ENCODE measurements at places on chromosomes 4 and X.
A peak's percentile ranks its signal among the peaks of the same experiment; 100 is the strongest.

GRCh38 chr4:180798036-180798577, 1445.1 kb upstream of the TENM3 start:
- no peaks in the 10 kb centered on the region for H3K27me3 ChIP-seq
- H3K4me3 ChIP-seq = no peak overlapping the region

GRCh38 chr4:166391501-166391900, 518.5 kb downstream of the TLL1 start:
- no peaks in the 10 kb centered on the region for H3K36me3 ChIP-seq
- DNase-seq = no peak
- no peak overlapping the region for H3K27ac ChIP-seq
- H3K4me3 ChIP-seq = no peak overlapping the region
- H3K4me1 ChIP-seq = no peaks in the 10 kb centered on the region

DNA sequence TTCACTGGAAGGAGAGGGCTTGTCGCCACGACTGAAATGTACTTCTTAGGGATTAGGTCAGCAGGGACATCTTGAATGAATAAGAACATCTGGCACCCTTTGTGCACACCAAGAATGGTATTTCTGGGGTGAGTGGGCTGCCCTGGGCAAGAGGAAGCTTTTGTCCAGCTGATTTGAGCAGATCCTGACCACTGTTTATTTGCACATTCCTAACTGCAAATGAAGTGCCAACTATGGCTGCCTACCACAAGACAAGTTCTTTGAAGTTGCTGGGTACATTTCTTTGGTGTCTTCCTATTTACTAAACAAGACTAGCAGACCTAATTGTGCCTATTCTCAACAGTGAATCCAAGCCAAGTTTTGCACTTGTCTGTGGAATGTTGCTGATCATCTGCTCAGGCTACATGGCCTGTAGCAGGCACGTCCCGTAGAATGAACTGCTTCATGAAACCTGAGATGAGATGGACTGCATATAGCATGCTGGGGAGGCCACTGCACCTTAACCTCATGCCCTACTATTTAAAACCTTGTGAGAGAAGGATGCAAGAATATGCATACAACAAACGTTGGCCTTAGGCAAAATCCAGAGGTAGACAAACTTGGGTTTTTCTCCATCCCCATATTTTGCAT, 45.0 kb downstream of the PIR start:
- no peaks in the 10 kb centered on the region for H3K36me3 ChIP-seq
- H3K27me3 ChIP-seq = no peaks in the 10 kb centered on the region
- H3K4me1 ChIP-seq = peaks cover 22% of the 10 kb centered on the region
- H3K27ac ChIP-seq = no peak overlapping the region
- H3K4me3 ChIP-seq = no peak overlapping the region

- no peaks in the 10 kb centered on the region for H3K4me1 ChIP-seq
- no peak for DNase-seq
- H3K36me3 ChIP-seq = no peaks in the 10 kb centered on the region
- no peaks in the 10 kb centered on the region for H3K27me3 ChIP-seq
These were observed 17.1 kb upstream of the RAI2 start for GRCh38 chrX:17878028-17878670.

DNA sequence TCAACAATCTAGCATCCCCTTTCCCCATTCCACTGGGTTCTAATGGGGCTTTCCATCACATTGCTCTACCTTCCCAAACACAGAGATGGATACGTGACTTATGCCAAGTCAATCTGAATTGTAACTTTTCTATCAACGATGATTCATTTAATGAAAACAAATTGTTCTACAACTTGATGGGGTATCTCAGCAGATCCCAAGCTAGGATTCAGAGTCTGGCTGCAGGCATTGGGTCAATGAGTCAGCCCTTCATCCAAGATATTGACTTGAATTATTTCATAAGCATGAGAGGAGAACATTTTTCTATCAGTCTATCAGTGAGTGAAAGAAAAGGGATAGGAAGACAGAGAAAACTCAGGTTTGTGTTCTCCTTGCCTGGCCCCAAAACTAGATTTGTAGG, 15.0 kb upstream of the HPGDS start:
- no peaks in the 10 kb centered on the region for H3K36me3 ChIP-seq
- H3K4me3 ChIP-seq = no peak overlapping the region
- no peak for DNase-seq

DNA sequence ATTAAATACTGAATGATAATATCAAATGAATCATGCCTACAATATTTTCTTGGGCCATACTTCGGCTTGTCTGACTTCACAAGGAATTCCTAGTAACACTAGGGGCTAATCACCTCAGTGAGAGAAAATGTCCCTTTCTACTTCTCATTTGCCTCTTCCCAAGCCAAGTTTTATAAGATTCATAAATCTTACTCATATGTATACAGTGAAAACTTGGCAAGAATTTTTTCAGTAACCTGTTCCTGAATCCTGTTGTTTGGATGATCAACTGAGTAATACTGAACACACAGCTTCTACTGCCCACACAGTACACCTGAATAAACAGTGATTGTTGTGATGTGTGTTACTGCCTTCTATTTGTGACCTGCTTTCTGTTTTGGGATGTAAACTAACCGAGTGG, 16.5 kb downstream of the TMPRSS11E start:
- H3K4me3 ChIP-seq = no peak overlapping the region
- no peak overlapping the region for H3K27ac ChIP-seq
- no peaks in the 10 kb centered on the region for H3K4me1 ChIP-seq
- no peaks in the 10 kb centered on the region for H3K27me3 ChIP-seq

DNA sequence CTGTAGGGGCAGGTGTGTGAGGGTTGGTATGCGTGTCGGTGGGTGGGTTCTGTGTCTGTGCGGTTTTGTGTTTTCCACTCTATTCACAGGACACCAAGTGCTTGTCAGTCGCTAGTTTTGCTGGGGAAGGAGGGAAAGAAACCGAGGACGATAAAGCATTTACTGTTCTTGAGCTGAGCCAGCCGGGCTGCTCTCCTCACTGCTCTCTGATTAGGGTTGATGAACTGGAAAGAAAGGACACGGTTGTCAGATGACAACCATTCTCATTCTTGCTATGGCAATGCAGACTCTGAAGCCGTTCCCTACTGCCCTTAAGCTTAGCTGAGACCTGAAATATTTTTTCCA, 832 bp downstream of the EGFL6 start:
- no peak for DNase-seq
- H3K36me3 ChIP-seq = no peaks in the 10 kb centered on the region
- H3K4me1 ChIP-seq = no peaks in the 10 kb centered on the region
- peak overlapping the region; percentile 64 for H3K4me3 ChIP-seq
- H3K27me3 ChIP-seq = peaks cover 8% of the 10 kb centered on the region
- H3K27ac ChIP-seq = no peak overlapping the region

DNA sequence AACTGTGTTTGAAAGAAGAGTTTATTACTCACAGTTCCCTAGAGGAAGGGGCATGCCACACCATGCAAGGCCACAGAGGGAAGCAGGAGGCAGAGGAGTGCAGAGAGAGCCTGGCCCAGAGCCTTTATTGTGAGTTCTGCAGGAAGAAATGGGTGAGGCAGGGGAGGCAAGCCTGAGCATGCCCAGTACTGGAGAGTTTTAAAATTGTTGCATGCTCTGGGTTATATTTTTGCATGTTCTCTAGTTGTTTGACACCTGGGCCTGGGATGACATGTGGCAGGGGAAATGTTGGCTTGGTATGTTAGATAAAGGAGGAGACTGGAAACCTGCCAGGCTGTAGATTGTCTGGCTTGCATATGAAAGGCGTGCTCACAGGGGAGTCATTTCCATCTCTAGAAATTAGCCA, 19.7 kb upstream of the CRMP1 start:
- H3K27ac ChIP-seq = peak overlapping the region; percentile 76
- peaks cover 3% of the 10 kb centered on the region for H3K27me3 ChIP-seq
- peaks cover 24% of the 10 kb centered on the region for H3K4me1 ChIP-seq
- peak overlapping the region; percentile 40 for H3K4me3 ChIP-seq

- no peaks in the 10 kb centered on the region for H3K4me1 ChIP-seq
- no peak for DNase-seq
- no peak overlapping the region for H3K27ac ChIP-seq
- H3K36me3 ChIP-seq = no peaks in the 10 kb centered on the region
- H3K27me3 ChIP-seq = no peaks in the 10 kb centered on the region
- H3K4me3 ChIP-seq = no peak overlapping the region
These were observed 456.8 kb downstream of the TRIML1 start for GRCh38 chr4:188596021-188596420.

- no peak for DNase-seq
- no peaks in the 10 kb centered on the region for H3K4me1 ChIP-seq
- peak overlapping the region; percentile 17 for H3K27ac ChIP-seq
- H3K4me3 ChIP-seq = no peak overlapping the region
These were observed 88.6 kb downstream of the SHROOM3 start for GRCh38 chr4:76523593-76523992.

- H3K36me3 ChIP-seq = no peaks in the 10 kb centered on the region
- DNase-seq = no peak
- H3K27ac ChIP-seq = no peak overlapping the region
- H3K4me3 ChIP-seq = no peak overlapping the region
- no peaks in the 10 kb centered on the region for H3K4me1 ChIP-seq
These were observed 641.3 kb downstream of the RPA4 start for GRCh38 chrX:97524997-97525396.

- H3K4me1 ChIP-seq = peaks cover 2% of the 10 kb centered on the region
- no peak overlapping the region for H3K27ac ChIP-seq
- H3K4me3 ChIP-seq = peak overlapping the region; percentile 15
- no peaks in the 10 kb centered on the region for H3K36me3 ChIP-seq
These were observed 25.5 kb downstream of the ARHGAP36 start for GRCh38 chrX:131083510-131084142.

GRCh38 chrX:82141942-82142341, 940.0 kb downstream of the SH3BGRL start:
- H3K27me3 ChIP-seq = no peaks in the 10 kb centered on the region
- H3K4me1 ChIP-seq = no peaks in the 10 kb centered on the region
- no peak overlapping the region for H3K4me3 ChIP-seq
- no peak overlapping the region for H3K27ac ChIP-seq
- DNase-seq = no peak

DNA sequence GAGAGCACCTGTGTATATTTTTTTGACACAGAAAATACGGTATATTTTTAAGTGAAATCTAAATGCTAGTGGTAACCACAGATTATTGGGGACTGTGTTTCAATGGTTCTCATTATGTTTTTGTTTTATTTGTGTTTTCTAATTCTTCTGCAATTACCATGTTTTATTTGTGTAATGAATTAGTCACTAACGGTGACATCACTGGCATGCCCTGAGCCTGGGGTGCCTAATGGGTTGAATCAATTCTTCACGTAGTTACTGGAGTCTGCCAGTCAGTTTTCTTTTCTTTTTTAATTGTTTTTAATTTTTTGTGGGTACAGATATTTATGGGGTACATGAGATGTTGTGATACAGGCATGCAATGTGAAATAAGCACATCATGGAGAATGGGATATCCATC, 168.8 kb downstream of the RELL1 start:
- no peaks in the 10 kb centered on the region for H3K27me3 ChIP-seq
- no peak overlapping the region for H3K4me3 ChIP-seq
- DNase-seq = no peak
- no peak overlapping the region for H3K27ac ChIP-seq
- H3K4me1 ChIP-seq = no peaks in the 10 kb centered on the region

GRCh38 chrX:107560980-107561379, 67.3 kb upstream of the PRPS1 start:
- no peak overlapping the region for H3K27ac ChIP-seq
- no peaks in the 10 kb centered on the region for H3K27me3 ChIP-seq
- peaks cover 8% of the 10 kb centered on the region for H3K4me1 ChIP-seq
- no peaks in the 10 kb centered on the region for H3K36me3 ChIP-seq

- no peak overlapping the region for H3K4me3 ChIP-seq
- H3K4me1 ChIP-seq = peaks cover 2% of the 10 kb centered on the region
- no peaks in the 10 kb centered on the region for H3K27me3 ChIP-seq
- DNase-seq = no peak
These were observed 421.8 kb downstream of the HNRNPD start for GRCh38 chr4:81951891-81952455.

DNA sequence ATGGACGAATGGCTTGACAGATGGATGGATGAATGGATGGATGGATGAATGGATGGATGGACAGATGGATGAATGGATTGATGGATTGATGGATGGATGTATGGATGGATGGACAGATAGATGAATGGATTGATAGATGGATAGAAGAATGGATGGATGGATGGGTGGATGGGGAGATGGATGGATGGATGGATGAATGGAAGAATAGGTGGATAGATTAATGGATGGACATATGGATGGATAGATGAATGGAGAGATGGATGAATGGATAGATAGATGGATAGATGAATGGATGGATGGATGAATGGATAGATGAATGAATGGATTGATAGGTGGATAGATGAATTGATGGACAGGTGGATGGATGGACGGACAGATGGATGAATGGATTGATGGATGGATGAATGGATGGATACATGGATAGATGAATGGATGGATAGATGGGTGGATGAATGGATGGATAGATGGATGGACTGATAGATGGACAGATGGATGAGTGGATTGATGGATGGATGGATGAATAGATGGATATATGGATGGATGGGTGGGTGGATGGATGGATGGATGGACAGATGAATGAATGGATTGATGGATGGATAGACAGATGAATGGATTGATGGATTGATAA, 33.9 kb downstream of the PSAPL1 start:
- H3K27ac ChIP-seq = peak overlapping the region; percentile 19
- H3K4me1 ChIP-seq = peaks cover 24% of the 10 kb centered on the region
- peaks cover 6% of the 10 kb centered on the region for H3K27me3 ChIP-seq
- no peak for DNase-seq
- peaks cover 19% of the 10 kb centered on the region for H3K36me3 ChIP-seq

DNA sequence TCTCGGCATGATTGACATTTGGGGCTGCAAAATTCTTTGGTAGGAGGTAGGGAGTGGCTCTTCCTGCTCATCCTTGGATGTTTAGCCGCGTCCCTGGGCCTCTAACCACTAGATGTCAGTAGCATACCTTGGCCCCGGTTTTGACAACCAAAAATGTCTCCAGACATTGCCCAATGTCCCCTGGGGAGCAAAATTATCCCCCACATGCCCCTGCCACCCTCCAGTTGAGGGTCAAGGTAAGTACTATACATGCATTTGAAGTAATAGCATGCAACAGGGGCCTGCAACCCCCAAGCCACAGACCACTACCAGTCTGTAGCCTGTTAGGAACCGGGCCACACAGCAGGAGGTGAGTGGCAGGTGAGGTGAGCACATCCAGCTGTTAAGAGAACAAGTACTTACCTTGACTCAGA, 17.6 kb upstream of the KIAA1210 start:
- H3K4me3 ChIP-seq = no peak overlapping the region
- H3K4me1 ChIP-seq = no peaks in the 10 kb centered on the region
- H3K27ac ChIP-seq = no peak overlapping the region
- no peaks in the 10 kb centered on the region for H3K36me3 ChIP-seq
- no peaks in the 10 kb centered on the region for H3K27me3 ChIP-seq
- DNase-seq = peak; percentile 35

DNA sequence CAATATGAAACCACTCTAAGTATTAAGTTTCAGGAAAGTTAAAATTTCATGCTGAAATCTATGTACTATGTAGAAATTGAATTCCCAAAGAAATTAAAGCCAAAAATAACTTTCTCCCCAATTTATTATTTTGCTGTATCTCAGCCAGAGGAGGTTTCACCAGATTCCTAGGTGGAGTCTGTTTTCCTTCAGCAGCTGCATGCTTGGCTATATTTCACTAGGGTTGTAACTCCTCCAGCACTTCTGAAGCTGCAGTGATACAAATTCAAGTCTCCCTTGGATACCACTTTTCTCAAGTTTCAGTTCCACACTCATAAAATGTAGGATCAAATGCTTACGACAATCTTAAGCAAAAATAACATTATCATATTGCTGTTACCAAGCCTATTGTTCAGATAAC, 41.2 kb upstream of the ZC4H2 start:
- DNase-seq = no peak
- no peaks in the 10 kb centered on the region for H3K27me3 ChIP-seq
- H3K27ac ChIP-seq = no peak overlapping the region
- H3K36me3 ChIP-seq = no peaks in the 10 kb centered on the region
- H3K4me3 ChIP-seq = no peak overlapping the region

GRCh38 chr4:75845992-75846391, 56.3 kb downstream of the PPEF2 start:
- peaks cover 2% of the 10 kb centered on the region for H3K27me3 ChIP-seq
- no peak overlapping the region for H3K27ac ChIP-seq
- H3K4me1 ChIP-seq = no peaks in the 10 kb centered on the region
- no peak overlapping the region for H3K4me3 ChIP-seq
- DNase-seq = no peak
